Femur (tissue), 1 donor: ENCODE measurements at places on chromosomes 13 and 19.
A peak's percentile ranks its signal among the peaks of the same experiment; 100 is the strongest.

GRCh38 chr13:43245374-43245964 lies 222.1 kb downstream of the DNAJC15 start:
- no peak for DNase-seq

GRCh38 chr13:89694451-89694850 lies 1653.0 kb upstream of the MIR17HG start:
- DNase-seq: no peak

DNA sequence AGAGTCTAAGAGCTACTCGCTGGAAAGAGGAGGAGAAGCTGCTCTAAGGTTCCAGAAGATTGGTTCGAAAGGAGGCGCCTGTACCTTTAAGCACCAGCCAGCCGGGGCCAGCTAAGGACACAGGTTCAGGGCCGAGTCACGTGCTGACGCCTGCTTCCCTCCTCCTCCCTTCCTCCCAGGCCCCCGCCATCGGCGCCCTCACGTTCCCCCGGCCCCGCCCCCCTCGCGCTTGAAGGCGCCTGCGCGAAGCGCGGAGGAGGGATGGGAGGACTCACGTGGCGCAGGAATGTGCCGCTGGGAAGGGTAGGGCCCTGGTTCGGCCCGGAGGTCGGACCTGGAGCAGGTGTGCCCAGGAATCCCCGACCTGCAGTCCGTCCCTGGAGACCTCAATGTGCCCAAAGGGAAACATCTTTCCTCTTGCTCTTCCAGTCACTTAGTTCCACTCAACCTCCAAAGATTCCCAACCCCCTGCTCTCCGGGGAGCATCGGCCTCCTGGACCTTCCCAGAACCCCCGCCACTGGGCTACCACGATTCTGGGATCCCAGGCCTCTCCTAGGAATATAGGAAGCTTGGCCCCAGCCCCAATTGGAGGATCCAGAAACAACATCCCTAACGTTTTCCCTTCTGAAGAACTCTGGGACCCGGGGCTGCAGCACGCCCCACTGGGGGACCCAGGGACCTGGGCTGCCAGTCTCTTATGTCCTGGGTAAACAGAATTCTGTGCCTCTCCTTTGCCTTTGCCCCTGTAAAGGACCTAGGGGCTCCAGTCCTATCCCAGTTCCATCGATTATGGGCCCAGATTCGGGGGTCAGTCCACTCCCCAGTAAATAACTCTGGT lies 2.5 kb downstream of the DBP start:
- DNase-seq: peak; percentile 96

GRCh38 chr19:53844849-53845246 lies 20.7 kb upstream of the NLRP12 start:
- no peak for DNase-seq

GRCh38 chr13:95614641-95615245 lies 29.8 kb downstream of the DZIP1 start:
- no peak for DNase-seq

GRCh38 chr19:52748336-52748950 lies 13.6 kb upstream of the ZNF611 start:
- no peak for DNase-seq

DNA sequence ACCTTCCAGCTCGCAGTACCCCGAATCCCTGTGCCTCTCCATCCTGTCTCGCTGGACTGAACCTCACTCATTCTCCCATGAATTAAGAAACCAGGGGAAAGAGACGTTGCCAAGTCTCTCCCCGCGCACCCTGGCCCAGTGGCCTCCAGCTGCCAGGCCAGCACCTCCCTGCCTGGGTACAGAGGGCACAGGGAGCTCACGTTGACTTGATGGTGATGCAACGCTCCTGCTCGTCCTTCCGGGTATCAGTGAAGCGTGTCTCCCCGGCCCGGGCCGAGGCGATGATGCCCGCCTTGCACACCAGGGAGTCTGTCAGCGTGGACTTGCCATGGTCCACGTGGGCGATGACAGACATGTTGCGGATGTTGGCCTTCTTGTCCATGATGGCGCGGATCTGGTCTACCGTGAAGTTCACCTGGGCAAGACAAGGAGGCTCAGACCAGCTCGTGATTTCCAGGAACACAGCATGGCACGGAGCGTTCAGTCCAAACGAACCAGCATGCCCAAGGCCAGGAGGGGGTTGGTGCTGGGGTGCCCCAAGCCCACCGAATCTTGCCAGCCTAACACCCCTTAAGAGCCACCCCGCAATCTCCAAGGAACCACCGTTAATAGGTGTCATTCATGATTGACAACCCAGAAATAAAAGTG lies 1.2 kb downstream of the EEF2 start:
- no peak for DNase-seq

- DNase-seq: no peak
Measured at GRCh38 chr13:19088416-19088815, 93.2 kb downstream of the TUBA3C start.

DNA sequence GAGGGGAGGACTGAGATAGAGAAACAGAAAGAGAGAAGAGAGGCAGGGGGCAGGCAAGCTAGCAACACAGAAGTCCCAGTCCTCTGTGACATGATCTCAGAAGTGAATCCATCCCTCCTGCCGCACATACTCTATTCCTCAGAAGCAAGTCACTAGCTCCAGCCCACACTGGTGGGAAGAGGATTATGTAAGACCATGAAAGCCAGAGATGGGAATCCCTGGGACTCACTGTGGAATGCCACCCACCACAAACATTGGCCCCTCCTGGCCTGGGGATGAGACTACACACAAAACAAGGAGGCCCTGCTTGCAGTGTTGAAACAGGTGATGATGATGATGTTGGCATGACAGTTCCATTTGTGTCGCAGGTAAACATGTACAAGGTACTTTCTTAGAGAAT lies 419.9 kb downstream of the IRS2 start:
- DNase-seq: no peak

- DNase-seq: no peak
Measured at GRCh38 chr13:42275098-42275471, 3.1 kb downstream of the AKAP11 start.

GRCh38 chr19:2423071-2423914 lies 4.1 kb downstream of the TIMM13 start:
- DNase-seq: no peak

DNA sequence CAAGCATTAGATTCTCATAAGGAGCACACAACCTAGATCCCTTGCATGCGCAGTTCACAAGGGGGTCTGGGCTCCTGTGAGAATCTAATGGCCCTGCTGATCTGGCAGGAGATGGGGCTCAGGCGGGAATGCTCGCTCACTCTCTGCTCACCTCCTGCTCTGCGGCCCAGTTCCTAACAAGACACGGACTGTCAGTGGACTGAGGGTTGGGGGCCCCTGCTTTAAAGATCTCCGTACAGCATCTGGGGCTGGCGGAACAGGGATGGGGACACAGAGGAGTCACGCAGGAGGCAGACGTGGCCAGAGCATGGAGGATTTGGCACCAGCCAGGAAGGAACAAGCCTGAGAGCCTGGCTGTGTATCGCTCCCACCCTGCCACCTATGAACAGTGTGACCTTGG lies 37.3 kb upstream of the ZNF536 start:
- DNase-seq: no peak

GRCh38 chr13:101916775-101917474 lies 464.4 kb downstream of the ITGBL1 start:
- DNase-seq: no peak

DNA sequence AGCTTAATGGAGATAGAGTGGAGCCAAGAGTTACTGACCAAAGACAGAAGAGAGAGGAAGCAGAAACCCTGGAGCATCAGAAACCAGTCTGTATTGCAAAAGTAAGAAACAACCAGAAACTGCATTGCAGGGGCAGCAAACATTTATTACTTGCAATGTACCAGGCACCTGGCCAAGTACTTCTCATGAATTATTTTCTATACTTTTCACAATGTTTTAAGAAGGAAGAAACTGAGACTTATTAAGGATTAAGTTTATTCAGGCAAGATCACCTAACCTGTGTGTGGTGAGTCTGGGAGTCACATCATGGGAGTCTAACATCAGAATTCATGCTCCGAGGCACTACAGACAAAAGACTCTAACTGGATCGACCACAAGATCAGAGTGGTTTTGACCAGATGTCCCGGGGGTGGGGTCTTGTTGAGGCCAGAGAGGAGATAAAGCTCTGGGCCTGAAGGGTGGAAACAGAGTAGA lies 47.4 kb downstream of the TNFRSF19 start:
- DNase-seq: no peak

DNA sequence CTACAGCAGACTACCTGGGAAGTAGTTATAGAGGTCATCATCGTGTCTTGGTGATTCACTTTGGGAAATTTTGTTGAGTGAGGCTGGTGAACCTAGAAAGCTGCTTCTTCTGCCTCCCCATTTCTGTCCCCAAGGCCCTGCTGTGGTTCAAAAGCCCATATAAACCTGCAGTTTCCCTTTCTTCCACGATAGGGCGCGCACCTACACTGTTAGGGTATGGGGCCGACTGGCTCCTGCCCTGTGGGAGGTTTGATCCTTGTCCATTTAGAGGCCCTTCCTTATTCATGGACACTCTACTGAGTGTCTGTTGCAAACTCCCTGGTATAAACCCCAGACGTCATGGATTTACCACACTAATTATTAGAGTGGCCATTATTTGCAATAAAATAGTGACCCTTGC lies 191.8 kb downstream of the GGACT start:
- DNase-seq: no peak

- DNase-seq: peak; percentile 65
Measured at GRCh38 chr19:35142606-35143230, 337 bp upstream of the FXYD7 start.

DNA sequence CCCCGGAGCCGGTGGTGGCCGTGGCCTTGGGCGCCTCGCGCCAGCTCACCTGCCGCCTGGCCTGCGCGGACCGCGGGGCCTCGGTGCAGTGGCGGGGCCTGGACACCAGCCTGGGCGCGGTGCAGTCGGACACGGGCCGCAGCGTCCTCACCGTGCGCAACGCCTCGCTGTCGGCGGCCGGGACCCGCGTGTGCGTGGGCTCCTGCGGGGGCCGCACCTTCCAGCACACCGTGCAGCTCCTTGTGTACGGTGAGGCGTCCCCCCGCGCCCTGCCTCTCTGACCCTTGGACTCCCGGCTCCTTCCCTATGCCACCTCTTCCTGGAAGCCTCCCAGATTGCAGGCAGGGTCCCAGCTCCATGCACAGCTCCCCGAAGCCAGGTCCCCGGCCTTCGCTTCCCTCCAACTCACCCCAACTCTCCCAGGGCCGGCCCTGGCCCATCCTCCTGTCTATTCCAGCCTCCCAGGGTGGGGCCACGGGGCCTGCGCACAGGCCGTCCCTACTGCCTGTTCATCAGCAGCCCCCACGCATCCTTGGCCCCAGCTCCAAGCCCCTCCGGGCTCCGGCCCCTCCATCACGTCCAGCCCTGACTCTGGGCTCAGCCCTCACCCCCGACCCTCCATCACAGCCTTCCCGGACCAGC lies 1.7 kb downstream of the MADCAM1 start:
- DNase-seq: no peak

DNA sequence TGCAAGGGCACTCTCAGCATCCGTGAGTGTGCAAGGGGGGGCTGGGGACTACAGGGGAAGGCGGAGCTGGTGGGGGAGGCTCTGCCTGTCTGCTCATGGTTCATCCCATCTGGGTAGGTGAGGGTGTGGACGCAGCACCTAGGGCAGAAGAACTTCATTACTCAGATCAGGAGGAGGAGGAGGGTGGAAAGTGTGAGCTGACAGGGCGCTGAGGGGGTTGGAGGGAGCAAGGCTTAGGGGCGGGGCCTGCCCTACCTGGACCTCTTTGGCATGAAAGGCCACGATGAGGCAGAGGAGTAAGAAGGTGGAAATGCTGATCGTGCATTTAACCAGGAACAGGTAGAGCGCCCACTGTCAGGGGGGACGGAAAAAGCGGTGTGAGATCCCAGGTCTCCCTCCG lies 4.5 kb downstream of the KCNN4 start:
- DNase-seq: no peak

DNA sequence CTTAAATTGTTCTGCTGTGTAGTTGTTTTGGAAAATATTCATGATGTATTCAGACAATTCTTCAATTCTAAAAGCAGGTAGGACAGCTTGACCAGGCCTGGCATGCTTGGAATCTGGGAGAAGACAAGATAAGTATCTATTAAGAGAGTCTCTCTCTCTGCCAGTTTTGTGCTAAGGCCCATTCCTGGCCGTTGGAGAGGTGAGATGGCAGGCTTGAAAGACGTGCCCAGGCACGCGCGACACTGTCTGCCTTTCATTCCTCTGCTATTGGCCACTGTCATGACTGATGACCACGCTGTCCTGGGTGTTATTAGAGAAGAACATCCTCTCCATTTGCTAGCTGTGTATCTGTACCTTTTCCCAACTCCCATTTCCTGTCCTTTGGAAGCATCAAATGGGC lies 90.3 kb downstream of the LHFPL6 start:
- DNase-seq: no peak

DNA sequence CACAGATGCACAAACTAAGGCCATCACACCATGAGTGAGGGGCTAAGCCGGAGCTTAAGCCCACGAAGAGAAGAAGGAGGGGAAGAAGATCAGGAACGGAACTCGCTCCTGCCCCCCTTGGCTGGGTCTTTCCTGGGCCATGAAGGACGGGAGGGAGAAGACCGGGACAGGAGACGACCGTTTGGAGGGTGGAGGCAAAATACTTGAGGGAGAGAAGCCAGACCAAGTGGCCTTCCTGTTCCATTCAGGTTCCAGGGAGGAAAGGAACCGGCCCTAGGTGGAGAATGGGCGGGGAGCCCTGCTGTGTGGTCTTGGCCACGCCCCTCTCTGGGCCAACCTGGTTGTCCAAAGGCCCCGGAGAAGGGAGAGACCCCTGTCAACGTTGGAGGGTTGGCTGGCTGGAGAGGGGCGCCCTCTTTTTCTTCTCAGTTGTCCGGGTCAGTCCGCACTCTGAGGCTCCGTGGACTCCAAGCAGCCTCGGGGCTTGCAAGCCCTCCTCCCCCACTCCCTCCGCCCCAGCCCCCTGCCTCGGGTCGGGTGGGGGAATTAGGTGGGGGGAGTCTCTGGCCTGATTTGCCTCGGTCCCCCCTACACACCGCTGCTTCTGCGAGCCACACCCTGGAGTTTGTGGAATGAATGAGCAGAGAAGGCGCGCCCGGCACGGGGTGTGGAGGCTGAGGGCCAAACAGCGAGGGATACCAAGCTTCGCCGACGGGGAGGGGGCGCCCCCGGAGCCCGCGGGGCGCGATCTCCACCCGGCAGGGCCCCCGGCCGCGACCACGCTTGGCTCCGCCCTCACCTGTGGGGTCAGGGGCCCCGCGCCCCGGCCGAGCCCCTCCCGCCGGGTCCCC lies 757 bp downstream of the FBN3 start:
- no peak for DNase-seq

GRCh38 chr19:44575116-44575700 lies 38.2 kb upstream of the IGSF23 start:
- no peak for DNase-seq

- no peak for DNase-seq
Measured at GRCh38 chr13:90188351-90188636, 1159.2 kb upstream of the MIR17HG start.
